ENCODE measurements at places on chromosomes 12 and 14.

- no peak for DNase-seq
Measured at GRCh38 chr14:104404922-104405321, 174.6 kb upstream of the C14orf180 start.

DNA sequence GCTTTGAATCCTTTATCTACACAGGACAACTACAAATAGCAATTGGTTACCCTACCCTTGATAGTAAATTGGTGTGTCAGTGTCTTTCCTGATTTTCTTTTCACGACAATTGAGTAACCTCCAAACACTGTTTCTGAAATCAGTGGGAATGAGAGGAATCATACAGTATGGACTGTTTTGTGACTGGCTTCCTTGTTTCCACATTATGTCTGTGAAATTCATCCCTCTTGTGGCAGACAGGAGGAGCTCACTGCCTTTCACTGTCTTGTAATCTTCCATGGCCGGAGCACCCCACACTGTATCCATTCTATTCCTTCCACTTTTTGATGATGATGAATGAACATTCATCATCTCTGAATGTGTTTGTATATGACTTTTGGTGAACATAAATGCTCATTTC is 164.0 kb upstream of the PZP start:
- DNase-seq: no peak

DNA sequence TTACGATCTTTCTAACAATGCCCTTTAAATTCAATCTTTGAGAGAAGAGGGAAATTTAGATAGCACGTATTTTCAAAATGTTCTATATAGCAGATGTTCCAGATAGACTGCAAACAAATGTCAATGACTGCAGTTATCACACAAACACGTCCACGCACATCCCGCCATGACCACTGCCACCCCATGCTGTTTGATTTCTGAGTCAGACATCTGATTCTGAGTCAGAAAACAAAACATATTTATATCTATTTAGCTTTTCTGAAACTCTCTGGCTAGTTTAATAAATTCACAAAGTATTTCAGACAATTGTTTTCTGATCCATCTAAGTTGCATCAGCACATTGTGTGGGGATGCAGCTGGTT is 105.9 kb upstream of the BCAT1 start:
- no peak for DNase-seq

DNA sequence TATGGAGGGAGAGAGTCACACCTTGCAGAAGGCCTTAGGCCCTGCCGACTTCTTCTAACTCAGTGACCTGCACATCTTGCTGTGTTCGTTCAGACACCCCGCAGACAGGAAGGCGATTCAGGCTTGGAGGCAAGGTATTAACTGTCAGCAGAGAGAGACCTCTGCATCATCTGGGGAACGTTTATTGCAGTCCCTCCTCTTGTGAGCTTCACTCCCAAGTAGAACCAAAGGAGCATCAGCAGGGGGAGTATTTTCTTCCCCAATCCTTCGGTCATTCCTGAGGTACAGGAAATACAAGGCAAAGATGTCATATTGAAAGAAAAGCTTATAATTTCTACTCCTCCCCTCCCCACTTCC is 217.9 kb downstream of the CRADD start:
- DNase-seq: no peak

DNA sequence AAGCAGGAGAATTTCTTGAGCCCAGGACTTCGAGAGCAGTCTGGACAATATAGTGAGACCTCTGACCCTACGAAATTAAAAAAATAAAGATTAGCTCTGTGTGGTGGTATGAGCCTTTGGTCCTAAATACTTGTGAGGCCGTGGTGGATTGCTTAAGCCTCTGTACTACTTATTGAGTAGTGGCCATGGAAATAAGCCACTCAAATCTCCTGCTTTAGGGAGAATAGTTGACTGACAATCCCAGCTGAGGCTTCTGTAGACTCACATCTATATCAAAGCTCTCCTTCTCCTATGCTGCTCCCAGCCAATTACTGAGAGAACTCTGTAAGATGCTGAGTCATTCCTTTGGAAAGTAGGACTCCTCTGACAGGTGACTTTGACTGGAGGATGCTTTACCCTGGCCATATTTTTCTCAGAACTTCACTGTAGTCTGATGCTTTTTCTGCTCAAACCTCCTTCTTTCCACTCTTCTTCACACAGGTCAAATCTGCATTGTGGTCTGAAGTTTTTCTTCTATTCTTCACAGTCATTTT is 420.2 kb downstream of the SLC6A15 start:
- no peak for DNase-seq

- no peak for DNase-seq
Measured at GRCh38 chr14:22748631-22749068, 17.8 kb upstream of the OXA1L start.

DNA sequence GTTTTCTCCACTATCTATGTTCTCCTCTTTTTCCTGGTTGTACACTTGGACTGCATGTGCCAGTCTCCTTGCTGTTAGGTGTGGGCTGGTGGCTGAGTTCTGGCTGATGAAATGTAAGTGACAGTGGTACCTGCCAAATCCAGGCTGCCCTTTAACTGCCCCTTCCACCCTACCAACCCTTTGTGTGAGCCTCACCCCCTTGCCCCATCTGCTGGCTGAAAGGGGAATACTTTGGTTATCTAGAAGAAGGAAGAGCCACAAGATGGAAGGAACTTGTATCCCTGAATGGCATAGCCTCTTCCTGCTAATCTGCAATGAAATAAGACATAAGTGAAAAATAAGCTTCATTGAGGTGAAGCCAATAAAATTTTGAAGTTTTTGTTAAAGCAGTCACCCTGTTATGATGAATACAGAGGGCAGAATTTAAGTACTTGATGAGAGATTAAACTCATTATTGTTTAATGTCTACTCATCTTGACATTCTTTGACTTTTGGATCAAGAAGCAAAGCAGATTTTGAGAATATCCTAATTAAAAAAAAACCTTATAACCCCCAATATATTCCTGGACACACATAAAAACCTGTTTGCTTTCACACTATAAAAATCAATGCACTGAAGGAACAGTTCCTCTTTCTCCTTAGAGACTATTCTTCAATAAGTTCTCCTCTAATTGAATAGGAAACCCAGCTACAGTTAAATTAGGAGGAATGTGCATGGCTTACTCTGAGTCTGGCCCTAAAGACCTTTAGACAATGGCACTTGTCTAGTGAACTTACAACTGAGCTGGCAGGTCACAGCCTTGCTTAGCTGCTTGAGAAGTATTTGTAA is 262.6 kb upstream of the BTG1 start:
- peak; percentile 17 for DNase-seq

- no peak for DNase-seq
Measured at GRCh38 chr14:97874394-97874793, 1077.2 kb downstream of the VRK1 start.

- DNase-seq: no peak
Measured at GRCh38 chr12:70660620-70661219, 23.5 kb upstream of the PTPRB start.

GRCh38 chr14:78181270-78181669 is 11.1 kb downstream of the NRXN3 start:
- peak; percentile 25 for DNase-seq

GRCh38 chr12:42923583-42923982 is 334.0 kb upstream of the PRICKLE1 start:
- no peak for DNase-seq

DNA sequence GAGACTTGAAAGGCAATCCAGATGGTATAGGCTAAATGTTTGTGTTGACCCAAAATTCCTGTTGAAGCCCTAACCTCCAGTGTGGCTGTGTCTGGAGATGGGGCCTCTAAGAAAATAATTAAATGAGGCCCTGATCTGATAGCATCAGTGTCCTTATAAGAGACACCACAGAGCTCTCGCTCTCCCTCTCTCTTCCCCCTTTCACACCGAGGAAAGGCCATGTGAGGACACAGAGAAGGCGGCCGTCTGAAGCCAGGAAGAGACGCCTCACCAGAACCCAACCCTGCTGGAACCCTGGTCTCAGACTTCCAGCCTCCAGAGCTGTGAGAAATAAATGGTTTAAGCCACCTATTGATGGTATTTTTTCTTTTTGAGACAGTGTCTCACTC is 87.5 kb downstream of the SCARB1 start:
- no peak for DNase-seq

DNA sequence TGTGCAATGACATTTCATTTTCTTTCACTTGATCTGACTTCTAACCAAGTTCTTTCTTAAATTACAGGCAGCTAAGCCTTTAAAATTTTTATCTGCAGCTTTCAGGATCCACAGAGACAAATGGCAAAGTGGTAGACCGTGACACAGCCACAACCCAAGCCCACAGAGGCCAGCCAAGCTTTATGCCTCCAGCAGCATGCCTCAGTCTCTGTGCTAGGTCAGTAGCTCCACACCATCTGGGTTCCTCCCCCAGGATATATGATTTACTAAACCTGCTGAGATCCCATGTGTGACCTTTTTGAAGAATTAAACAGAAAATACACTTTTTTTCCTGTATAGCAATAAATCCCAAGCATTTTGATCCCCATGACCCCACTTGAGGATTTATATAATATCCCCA is 290.4 kb upstream of the CAND1 start:
- DNase-seq: no peak

GRCh38 chr12:12214635-12215131 is 52.2 kb downstream of the LRP6 start:
- DNase-seq: no peak

- DNase-seq: no peak
Measured at GRCh38 chr12:64428956-64429355, 23.0 kb upstream of the TBK1 start.

DNA sequence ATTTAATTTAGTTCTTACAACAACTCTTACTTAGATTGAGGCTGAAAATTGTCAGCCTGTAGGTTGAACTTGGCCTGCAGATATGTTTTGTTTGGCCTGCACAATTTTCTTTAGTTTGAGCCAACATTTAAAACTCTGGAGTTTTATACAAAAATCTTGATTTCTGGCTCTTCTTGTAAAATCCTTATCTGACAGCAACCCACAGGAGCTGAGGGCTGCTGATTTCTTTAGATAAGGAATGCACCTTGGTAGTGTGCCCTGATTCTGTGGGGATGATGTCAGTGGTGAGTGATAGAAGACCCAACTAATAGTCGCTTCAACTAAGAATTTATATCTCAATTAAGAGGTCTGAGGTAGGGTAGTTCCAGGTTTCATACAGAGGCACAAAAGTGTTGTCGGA is 49.5 kb downstream of the SOCS2 start:
- no peak for DNase-seq

GRCh38 chr12:22190969-22191368 is 143.5 kb downstream of the ST8SIA1 start:
- DNase-seq: no peak

GRCh38 chr14:76644855-76645518 is 116.3 kb upstream of the VASH1 start:
- DNase-seq: peak; percentile 46

GRCh38 chr12:130016986-130017385 is 113.2 kb upstream of the TMEM132D start:
- no peak for DNase-seq

DNA sequence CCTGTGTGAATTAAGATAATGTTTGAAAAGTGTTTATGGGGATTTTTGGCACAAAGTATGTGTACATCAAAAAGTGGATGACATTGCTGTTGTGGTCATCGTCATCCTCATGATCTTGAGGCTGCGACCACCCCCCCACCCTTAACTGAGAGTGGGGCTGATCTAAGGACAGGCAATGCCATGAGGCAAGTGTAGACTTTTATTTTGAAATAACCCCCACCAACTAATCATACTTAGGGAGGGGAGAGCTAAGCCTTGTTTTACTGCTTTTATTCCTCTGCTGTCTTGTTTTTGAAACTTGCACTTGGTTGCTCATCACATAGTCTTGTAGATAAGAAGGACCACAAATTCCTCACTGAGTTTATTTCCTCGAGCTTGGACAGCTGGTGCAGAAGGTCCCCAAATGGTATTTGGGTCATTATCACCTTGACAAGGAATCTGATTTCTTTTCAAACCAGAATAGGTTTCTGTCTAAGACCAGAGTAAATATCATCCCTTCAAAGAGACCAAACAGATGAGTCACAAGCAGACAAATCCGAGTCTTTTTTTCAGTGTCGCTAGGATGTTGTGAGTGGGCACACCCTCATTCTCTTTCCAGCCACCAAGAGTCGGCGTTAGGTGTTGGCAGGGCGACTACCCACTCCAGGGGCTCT is 23.9 kb upstream of the SMOC1 start:
- DNase-seq: no peak

DNA sequence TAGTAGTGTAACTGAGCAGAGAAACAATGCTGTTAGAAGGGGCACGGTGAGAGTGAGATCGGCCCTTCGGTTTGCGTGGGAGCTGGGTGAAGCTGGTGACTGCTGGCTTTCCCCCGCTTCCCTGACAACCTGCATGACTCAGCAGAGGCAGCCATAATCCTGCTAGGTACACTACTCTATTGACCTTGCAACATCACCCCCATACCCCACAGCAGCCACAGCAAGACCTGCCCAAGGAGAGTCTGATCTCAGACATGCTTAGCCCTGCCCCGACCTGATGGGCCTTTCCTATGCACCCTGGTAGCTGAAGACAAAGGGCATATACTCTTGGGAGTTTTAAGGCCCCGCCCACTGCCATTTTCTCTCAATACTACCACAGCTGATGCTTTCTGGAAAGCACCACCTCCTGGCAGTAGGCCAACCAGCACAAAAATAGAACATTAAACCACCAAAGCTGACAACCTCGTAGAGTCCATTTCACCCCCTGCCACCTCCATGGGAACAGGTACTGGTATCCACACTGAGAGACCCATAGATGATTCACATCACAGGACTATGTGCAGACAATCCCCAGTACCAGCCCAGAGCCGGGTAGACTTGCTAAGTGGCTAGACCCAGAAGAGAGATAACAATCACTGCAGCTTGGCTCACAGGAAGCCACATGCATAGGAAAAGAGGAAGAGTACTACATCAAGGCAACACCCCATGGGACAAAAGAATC is 75.9 kb upstream of the RGS6 start:
- no peak for DNase-seq

GRCh38 chr12:125473501-125473900 is 408.3 kb downstream of the AACS start:
- DNase-seq: no peak

DNA sequence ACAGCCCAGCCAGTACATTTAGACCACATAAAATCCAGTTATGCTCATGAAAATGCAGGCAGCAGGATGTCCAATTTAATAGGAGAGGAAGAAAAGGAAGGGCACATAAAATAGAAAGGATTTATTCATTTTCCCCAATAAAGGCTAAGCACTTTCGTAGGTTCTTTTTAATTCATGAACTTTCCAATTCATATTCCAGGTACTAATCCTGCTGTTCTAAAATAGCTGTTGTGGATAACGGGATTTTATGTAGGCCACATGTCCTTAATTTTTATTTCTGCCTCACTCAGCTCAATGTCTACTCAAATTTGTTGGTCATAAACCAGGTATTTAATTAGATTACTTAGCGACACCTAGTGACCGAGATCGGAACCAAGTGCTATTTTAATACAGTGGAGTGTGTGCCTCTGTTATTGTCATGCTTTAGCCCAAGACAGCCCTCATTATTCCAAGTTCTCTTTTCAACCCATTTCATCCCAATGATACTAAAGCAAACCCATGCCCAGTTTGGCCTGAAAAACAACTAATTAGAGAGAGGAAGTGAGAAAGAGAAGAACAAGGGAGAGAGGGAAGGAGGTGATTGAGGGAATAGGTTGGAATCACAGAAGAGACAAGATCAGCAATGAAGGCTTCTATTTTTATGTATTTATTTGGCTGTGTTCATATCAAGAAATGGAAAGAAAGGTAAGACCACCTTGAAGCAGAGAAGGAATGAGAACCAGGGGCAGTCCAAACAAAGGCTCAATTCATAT is 45.9 kb upstream of the IFNG-AS1 start:
- peak; percentile 73 for DNase-seq

- no peak for DNase-seq
Measured at GRCh38 chr14:105181549-105182295, 610 bp upstream of the NUDT14 start.
